Midbrain (tissue), 1 donor: ENCODE measurements at places on chromosomes 1 and 21.

DNA sequence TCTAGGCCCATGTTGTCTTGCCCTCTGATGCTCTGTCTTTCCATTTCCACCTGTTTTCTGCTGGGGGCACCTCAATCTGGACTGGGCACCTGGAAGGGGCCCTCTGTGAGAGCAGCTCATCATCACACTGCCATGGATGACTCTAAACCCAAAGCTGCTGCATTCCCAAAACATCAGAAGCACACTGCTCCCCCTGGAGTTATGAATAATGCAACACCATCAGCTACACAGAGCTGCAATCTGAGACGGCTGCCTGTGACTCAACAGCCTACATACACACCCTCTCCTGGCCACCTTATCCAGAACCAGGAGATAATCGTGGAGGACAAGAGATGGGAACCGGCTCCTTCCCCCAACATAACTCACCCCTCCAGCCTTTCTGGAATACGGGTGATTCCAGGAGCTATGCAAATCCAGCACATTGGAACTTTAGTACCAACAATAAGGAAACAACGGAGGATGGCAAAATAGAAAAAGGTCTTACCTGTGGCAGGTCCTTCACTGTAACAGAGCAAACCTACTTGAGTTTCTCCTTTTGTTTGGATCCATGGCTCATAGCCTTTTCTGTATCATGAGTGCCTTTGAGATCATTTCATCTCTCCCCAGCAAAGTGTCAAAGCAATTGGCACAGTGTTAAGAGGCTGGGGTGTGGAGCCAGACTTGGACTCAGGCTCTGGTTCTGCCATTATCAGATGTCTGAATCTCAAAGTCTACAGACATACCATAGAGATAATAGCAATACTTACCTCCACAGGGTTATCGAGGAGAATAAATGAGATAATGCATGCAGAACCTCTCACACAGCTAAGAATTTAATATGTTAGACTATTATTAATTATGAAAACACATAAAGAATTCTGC is 29.3 kb downstream of the AK2 start:
- no peak for DNase-seq

DNA sequence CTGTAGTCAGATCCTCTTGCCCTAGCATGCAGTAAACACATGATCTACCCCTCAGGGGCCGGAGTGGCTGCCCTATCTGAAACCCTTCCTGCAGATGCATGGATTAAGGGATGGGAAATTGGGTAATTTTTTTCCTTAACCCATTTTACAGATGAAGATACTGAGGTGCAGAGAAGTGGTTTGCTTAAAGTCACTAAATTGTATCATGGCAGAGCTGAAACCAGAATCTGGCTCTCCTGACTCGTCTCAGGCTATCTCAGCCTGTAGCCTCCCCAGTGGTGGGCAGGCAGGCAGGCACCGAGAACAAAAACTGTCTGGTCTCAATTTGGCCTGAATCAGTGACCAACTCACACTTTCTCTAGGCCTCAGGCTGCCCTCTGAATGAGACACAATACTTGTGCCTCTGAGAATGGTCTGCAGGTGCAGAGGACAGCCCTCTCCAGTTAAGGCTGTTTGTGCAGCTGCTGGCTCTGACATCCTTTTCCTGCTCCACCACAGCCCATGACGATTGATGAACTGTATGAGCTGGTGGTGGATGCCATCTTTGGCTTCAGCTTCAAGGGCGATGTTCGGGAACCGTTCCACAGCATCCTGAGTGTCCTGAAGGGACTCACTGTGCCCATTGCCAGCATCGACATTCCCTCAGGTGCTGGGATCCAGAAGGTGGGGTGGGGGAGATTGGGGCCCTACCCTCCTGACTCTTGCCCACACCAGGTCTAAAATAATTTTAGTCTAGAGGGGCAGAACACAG is 1.5 kb downstream of the NAXE start:
- no peak for DNase-seq

- DNase-seq: no peak
Observed at GRCh38 chr1:40687059-40687458, 4.4 kb upstream of the NFYC start.

- DNase-seq: peak; percentile 42
Observed at GRCh38 chr1:236795757-236796667, 920 bp downstream of the MTR start.

- DNase-seq: no peak
Observed at GRCh38 chr1:228336308-228337030, 70.2 kb downstream of the TRIM11 start.

DNA sequence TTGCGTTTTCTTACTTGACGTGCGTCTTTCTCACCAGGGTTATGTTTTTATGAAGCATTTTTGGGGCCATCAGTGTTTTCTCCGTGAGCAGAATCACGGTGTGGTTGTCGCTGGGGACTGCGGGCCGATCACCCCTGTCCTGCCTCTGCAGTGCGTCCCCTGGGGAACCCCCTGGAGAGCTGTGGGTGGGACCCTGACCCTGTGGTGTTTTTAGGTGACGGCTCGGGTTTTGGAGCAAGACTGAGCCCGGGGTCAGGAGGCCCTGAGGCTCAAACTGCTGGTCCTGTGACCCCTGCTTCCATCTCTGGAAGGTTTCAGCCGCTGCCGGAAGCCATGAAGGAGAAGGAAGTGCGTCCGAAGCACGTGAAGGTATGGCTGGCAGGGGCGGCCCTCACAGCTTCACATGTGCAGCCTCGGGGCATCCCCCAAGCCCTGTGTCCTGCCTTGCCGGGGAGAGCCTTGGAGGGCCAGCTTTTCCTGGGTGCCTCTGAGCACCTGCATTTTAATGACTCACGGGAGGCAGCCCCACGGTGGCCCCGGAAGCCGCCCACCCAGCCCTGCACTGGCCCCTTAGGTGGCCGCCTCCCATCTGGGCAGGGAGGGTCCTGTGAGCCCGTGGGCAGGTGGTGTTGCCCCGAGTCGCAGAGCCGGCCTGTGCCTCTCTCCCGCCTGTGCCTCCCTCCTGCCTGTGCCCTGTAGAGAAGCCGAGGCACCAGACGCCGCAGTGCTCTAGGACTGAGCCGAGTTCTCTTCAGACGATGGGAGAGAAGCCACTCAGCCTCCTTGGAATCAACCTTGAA is 36.7 kb upstream of the DIP2A start:
- no peak for DNase-seq

DNA sequence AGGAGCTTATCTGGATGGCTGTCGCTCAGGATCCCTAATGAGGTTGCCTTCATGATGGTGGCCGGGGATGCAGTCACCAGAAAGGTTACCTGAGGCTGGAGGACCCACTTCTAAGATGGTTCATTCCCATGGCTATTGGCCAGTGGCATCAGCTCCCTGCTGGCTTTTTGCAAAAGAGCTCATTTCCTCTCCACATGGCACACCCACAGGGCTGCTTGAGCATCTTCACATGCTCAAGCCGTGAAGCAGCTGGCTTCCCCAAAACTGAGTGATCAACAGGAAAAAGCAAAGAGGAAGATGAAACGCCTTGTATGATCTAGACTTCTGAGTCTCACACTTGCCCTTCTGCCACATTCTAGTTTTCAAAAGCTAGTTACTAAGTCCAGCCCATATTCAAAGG is 124.6 kb upstream of the CXADR start:
- peak; percentile 58 for DNase-seq

GRCh38 chr1:158564608-158565007 is 5.8 kb downstream of the OR6P1 start:
- DNase-seq: no peak

GRCh38 chr1:10387677-10388386 is 11.0 kb upstream of the PGD start:
- DNase-seq: peak; percentile 59

- DNase-seq: no peak
Observed at GRCh38 chr1:58726581-58726980, 26.7 kb upstream of the MYSM1 start.

DNA sequence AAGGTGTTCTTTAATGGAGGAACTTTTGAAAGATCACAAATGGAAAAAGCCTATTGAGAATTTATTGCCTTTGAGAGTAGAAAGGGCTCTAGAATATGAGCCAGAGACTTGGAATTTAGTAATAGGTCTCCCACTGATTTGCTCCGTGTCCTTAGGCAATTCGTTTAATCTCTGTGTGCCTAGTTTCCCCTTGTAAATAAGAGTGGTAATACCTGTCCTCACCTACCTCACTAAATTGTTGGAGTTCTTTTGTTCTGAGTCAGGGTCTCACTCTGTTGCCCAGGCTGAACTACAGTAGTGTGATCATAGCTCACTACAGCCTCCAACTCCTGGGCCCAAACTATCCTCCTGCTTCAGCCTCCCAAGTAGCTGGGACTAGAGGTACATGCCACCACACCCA is 15.0 kb upstream of the TEKT2 start:
- DNase-seq: no peak

- DNase-seq: no peak
Observed at GRCh38 chr1:157968508-157968907, 24.9 kb upstream of the KIRREL1 start.

DNA sequence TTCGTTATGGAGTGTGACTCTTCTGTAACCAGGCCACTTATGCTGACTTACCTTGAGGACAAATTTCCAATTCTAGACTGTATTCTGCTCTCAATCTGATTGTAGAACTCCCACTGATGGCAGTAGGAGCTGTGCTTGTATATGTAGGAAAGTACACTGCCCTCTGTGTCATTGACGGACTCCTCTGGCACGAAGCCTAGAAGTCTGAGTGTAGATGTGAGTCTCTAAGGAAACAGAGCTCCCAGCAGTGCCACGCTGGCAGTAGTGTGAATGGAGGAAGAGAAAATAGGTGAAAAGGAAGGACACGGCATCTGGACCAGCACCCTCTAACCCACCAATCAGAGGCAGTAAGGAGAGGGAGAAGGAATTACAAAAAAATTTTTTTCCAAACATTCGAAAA is 130.4 kb upstream of the ADGRL2 start:
- peak; percentile 19 for DNase-seq

- no peak for DNase-seq
Observed at GRCh38 chr1:64062941-64063581, 140.4 kb upstream of the UBE2U start.

GRCh38 chr1:237235091-237235490 is 193.1 kb downstream of the RYR2 start:
- no peak for DNase-seq

- DNase-seq: no peak
Observed at GRCh38 chr1:27855085-27855484, 17.3 kb upstream of the THEMIS2 start.

DNA sequence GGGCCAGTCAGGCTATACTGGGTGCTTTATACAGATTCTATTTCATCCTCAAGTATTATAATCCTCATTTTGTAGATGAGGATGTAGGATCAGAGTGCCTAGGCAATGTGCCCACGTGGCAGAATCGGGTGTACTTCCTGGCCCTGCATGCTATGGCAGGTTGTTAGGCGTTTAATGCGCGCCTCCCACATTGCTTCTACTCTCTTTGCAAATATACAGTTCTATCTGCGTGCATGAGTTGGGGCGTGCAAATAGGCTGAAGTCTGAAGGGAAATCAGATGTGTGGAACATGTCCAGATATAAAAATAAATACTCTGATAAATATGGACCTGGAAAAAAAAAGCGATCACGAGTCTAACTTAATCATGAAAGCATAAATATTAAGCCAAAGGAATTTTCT is 194.7 kb upstream of the FMN2 start:
- DNase-seq: no peak

GRCh38 chr1:22437573-22437972 is 14.1 kb upstream of the ZBTB40 start:
- DNase-seq: no peak
